Esophagus squamous epithelium (tissue), 5 donors: ENCODE measurements at places on chromosomes 7 and 10.
A peak's percentile ranks its signal among the peaks of the same experiment; 100 is the strongest.

- no peak for DNase-seq
Observed at GRCh38 chr7:15886626-15887025, 200.1 kb upstream of the MEOX2 start.

GRCh38 chr7:33334349-33334748 is 205.0 kb downstream of the BBS9 start:
- DNase-seq: no peak

GRCh38 chr10:29055101-29055500 is 233.8 kb upstream of the LYZL1 start:
- DNase-seq: no peak

- DNase-seq: no peak
Observed at GRCh38 chr10:119112056-119112455, 8.1 kb downstream of the DENND10 start.

DNA sequence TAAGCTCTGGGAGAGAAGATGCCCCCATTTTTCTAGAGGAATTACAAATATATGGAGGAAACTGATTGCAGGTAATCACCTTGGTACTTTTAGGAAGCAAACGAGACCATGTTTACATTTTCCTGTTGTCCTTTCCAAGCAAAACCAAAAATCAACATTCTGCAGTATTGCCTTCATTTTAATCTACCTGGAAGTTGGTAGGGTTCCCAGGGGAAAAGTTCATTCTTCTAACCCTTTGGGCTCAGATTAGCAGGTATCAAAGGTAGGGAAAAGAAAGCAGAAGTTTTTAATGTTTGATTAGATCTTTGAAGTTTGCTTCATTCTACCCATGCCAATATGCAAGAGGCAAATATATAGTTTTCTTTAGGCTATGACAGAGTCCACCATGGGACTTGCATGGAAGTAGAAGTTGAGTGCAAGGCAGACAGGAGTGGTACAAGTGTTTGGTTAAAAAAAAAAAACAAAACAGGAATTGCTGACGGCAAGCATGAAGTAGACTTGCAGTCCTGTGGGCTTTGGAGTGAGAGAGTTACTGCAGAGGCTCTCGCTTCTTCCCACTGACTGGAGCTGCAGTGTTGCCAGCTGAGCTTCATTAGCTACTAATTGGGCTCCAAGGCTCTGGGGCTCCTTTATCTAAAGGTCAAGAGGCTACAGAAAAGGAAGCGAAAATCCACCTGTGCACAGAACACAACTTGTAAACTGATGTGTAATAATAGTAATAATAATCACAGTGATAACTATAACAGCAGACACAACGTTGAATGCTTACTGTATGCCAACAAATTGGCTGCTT is 28.9 kb upstream of the ASAH2 start:
- no peak for DNase-seq

GRCh38 chr7:13932131-13932530 is 57.3 kb downstream of the ETV1 start:
- no peak for DNase-seq

GRCh38 chr10:110208614-110209453 is 1.4 kb downstream of the MXI1 start:
- DNase-seq: no peak

- DNase-seq: peak; percentile 13
Observed at GRCh38 chr10:45420453-45421192, 46.6 kb downstream of the ALOX5 start.

- DNase-seq: no peak
Observed at GRCh38 chr10:86329896-86330680, 36.5 kb downstream of the GRID1 start.

GRCh38 chr10:311901-312665 is 176.8 kb downstream of the ZMYND11 start:
- no peak for DNase-seq

- no peak for DNase-seq
Observed at GRCh38 chr10:30034433-30035137, 24.8 kb downstream of the JCAD start.

DNA sequence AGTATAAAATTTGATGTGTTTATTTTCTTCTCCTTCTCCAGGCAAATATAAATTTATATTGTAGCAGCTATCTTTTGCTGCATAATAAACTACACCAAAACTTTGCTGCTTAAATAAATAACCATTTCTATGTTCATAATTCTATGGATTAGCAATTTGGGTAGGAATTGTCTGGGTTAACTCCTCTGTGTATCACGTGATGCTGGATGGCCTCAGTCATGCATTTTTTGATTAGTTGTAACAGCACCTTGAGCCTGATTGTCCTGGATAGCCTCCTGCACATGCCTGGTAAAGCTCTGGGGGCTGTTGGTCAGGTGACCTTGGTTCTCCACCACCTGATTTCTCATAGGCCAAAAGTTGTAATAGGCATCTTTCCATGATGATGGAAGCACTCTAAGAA is 572.9 kb downstream of the ETV1 start:
- no peak for DNase-seq

GRCh38 chr7:1548438-1548831 is 7.6 kb downstream of the TMEM184A start:
- DNase-seq: no peak

DNA sequence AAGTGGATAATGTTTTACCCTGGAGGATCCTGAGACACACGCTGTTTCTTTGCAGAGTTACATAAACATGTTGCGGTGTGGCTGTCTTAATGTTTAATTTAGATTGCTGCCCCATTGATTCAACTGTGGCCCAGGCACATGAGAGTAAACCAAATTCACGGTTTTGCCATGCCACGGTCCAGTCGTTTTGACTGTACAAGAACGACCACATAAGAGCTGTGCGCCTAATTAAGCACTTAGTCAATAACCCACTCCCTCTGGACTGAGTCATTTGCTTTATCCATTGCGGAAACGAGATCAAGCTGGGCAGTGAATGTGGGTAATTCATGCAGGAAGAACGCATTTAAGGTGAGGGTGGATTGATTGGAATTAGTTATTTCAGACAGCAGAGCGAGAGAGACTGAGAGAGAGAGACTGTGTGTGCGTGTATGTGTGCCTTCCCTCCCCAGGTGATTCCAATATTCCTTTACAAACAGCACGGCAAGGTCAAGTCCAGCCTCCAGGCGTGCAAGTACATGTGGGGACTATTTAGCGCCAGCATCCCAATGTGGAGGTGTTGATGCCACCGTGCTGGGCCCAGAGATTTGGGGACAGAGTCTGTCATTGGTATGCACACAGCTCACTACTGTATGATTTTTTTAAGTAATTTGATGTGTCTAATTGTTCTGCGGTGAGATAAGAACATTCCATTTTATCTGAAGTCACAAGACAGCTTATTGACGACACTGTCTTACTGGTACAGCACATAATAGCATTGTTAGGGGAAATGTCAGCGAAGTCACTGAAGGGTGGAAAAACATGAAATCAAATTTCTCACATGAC is 8.4 kb upstream of the TEX36 start:
- DNase-seq: no peak

DNA sequence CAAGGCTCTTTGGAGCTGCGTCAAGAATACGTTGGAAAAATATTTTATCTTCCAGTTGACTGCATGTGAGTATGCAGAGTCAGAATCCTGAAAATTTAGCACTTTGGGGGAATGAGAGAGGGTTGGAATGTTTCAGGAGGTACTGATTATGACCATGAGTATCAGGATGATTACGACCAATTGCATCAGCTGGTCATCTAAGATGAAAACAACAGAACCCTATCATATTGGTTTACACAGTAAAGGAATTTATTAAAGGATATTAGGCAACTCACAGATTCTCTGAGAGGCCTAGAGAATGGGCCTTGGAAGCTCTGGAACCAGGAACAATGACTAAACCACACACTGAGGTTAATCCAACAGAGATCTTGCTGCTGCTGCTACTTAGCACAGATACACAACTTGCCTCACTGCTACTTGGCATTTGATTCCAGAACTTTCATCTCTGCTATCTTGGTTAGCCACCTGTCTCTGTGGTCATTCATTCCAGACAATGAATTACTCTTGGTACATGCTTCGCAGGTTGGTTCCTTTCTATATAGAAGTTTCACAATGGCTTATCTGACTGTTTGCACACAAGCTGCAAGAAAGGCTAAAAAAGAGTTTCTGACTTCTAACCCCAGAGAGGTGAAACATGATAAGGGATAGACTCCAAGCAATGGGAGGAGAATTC is 68.0 kb upstream of the CTTNBP2 start:
- no peak for DNase-seq

DNA sequence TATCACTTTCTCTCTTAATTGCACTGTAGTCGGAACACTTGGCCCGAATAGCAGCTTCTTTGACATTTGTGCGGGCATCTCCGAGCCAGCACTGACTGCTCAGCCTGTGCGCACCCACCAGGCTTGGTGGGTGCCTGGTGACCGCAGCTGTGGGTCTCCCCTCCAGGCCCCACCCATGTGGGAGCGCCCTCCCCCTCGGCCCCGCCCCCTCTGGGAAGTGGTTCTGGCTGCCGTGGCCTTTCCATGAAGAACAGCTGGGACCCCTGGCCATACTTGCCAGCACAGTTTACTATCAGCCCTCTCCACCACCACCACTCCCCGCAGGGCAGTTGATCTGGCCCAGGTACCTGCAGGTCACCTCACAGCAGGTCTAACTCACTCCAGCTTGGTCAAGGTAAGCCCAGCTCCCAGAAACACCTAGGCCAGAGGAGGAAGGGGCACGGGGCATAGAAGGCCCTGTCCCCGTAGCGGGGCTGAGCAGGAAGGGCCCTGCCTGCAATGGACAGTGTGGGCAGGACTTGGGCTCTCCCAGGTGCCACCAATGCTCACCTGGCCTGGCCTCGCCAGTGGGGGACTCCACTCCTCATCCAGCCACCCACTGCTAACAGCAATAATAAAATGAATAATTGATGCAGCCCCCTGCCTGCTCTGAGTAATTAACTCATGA is 5.8 kb downstream of the RASGEF1A start:
- no peak for DNase-seq

DNA sequence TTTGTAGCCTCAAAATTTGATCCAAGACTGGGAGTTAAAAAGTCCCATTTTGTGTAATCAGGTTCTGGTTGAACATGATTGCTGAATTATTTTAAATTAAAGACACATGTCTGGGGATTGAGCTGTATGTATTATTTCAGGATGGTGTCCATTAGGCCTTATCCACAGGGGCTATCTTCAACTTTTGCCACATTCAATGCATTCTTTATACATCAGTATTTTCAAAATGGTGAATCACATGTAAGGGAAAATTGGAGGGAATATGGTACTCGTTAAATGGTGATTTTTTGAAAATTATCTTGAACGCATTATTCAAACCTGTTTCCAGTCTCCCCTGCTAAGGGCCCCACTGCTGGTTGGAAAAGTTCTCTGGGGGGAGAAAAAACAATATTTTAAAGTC is 367.7 kb upstream of the NPVF start:
- no peak for DNase-seq

DNA sequence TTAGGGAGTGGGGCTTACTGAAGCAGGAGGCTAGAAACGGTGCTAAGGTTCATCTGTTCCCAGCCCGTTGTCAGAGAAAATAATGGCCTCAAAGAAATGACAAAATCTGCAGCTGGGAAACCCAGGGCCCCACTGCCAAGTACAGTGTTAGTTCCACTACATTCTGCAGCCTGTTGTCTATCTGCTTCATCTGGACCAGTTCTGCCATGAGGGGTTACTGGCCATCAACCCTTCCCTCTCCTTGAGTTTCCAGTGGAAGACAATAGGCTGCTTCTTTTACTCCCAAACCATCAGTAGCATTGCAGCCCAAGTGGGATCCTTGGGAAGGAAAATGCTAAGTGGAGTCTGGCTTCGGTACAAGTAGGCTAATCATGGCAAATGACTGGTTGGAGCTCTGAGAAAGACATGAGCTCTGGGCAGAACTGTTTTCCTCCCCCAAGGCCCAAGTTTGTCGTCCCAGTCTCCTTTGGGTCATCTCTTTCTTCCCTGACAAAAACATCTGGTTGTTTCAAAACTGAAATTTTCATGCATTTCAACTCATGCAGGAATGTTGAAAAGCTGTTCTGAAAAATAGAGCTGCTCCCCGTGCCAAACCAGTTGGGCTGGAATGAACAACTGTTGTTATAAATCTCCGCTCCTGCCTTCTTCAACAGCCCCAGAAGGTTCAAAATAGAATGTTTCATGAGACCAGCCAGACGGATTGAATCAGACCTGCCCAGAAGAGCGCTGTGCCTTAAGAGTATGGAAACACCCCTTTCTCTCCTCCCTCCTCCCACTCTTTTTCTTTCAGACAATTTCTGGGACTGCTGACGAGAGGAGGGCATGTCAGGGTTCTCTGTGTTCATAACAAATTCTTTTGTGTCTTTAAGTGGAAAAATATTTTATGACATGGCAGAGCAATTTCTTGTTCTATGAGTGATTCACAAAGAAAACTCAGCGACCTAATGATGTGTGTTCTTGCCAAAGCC is 116.6 kb downstream of the RAB18 start:
- DNase-seq: no peak

GRCh38 chr7:129343099-129343700 is 91.0 kb upstream of the STRIP2 start:
- no peak for DNase-seq

DNA sequence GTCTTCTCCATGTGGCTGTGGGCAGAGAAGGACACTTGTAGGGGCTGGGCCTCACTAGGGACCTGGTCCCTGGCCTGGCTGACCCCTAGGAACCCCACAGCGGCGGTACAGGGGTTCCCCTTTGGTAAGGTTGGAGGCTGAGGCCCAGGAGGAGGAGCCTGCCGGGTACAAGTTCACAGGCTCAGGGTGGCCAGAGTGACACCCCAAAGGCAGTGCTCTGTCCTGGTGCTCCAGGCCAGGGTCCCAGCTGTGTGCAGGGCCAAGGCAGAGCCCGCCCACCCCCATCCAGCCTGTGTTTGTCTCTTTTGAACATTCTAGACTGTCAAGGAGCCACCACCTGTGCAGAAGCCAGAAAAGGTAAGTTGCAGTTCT is 23.3 kb downstream of the ANTXRL start:
- DNase-seq: no peak
